ENCODE measurements at places on chromosomes 1 and 21. TPM values are rescaled to one million over a fixed set of nuclear protein-coding genes. Genes with fewer than 3 reads are reported as not detected.

PDC gene
- total RNA-seq, result not detected

GBP4 gene
- total RNA-seq, result 10.1 TPM

CTSE gene
- total RNA-seq, result 0.69 TPM

IL22RA1 gene
- total RNA-seq, result 0.18 TPM

LCE1B gene
- total RNA-seq, result not detected

ASAP3 gene
- 93.9 TPM for total RNA-seq

KIAA1614 gene
- 10.5 TPM for total RNA-seq

CD1E gene
- not detected for total RNA-seq

TMPRSS15 gene
- total RNA-seq, result not detected

GON4L gene
- total RNA-seq, result 81.9 TPM

RIPPLY3 gene
- total RNA-seq, result not detected

GBP2 gene
- total RNA-seq, result 123 TPM

ACOT11 gene
- total RNA-seq, result 17.5 TPM

NIBAN1 gene
- 185 TPM for total RNA-seq

NECTIN4 gene
- 0.24 TPM for total RNA-seq

DISC1 gene
- 31.7 TPM for total RNA-seq

SEMA4A gene
- total RNA-seq, result 8.9 TPM

EFNA1 gene
- 18.9 TPM for total RNA-seq

MYBPH gene
- total RNA-seq, result not detected

MRAP gene
- total RNA-seq, result 0.42 TPM

HNRNPCL1 gene
- not detected for total RNA-seq

TCHH gene
- total RNA-seq, result 0.16 TPM

CFHR3 gene
- total RNA-seq, result 1.2 TPM

RGL1 gene
- 24.0 TPM for total RNA-seq

TDRKH gene
- 3.7 TPM for total RNA-seq

CYP4A11 gene
- total RNA-seq, result 0.16 TPM

LINGO4 gene
- total RNA-seq, result not detected

B3GALT2 gene
- 0.16 TPM for total RNA-seq

AVPR1B gene
- total RNA-seq, result not detected

KIF17 gene
- total RNA-seq, result 3.2 TPM

PTPRF gene
- total RNA-seq, result 59.6 TPM

LIPI gene
- not detected for total RNA-seq

GRIK1 gene
- total RNA-seq, result not detected

VWA5B1 gene
- total RNA-seq, result not detected

KRTAP11-1 gene
- not detected for total RNA-seq

U2AF1 gene
- 6.0 TPM for total RNA-seq

CD34 gene
- total RNA-seq, result 195 TPM
